NCI-H187 (cell line): ENCODE measurements at places on chromosomes 3 and 15.

DNA sequence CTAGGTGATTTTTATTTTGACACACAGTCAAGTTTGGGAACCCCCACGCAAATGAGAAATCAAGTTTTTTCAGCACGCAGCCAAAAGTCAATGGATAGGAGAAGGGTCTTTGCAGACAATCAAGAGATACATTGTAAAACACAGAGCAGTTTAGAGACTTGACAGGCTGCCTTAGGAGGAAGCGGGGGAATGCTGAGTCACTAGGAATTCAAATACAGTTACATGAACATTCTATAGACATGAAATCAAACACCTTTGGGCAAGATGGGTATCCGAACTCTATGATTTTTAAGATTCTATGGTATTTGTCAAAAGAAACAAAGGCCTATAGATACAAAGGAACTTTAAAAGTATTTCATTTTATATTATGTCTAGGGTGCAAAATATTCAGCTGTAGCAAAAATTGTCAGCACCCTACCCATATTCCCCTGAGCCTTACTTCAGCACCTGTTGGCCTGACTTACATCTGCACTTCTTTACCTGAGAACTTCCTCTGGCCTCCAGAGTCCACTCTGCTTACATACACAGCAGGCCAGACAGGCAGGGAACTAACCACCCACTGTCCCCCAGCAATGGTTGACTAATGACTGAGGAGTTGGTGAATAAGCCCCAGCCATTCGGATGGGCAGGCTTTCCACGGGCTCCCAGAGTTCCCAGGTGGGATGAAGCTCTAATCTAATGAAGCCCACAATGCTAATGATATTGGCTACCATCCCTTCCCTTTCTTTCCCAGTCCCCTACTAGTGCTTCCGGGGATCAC lies 289.3 kb upstream of the RORA start:
- no peak for DNase-seq

- DNase-seq, result no peak
Observed at GRCh38 chr3:170180079-170180907, 1.2 kb downstream of the PHC3 start.

GRCh38 chr3:107660306-107660976 lies 137.7 kb downstream of the BBX start:
- DNase-seq, result no peak

- DNase-seq, result no peak
Observed at GRCh38 chr3:155609586-155609985, 135.3 kb downstream of the PLCH1 start.

- DNase-seq, result no peak
Observed at GRCh38 chr3:9700536-9700935, 3.1 kb upstream of the CPNE9 start.

DNA sequence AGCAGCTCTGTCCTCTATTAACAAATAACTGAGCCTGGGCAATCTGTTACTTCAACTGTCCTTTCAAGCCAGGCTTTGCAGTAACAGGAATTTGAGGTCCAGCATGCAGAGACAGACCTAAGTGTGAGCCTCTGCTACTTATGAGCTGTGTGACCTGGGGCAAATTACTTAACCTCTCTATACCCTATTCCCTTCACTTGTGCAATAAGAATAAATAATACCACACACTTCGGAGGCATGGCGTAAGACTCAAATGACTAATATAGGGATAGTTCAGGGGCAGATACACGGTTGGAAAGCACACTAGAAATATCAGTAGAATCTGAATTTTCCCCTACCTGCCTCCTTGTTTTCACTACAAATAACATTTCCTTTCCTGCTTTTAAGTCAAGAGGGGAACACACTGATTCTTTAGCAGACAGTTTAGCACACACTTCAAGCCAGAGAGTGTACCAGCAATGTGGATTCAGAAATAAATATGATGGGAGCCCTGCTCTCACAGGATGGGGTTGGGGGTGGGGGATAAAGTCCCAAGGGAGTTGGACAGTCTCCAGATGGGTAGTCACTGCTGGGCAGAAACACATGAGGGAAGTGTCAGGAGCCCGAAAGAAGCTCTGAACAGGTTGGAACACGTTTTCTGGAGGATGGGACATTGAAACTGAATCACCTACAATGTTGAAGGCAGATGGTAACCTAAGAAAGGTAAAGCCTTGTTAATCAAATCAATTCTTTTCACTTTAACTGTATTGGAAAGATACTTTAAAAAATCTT lies 61.8 kb upstream of the RBP1 start:
- no peak for DNase-seq

GRCh38 chr15:25882466-25882865 lies 19.3 kb upstream of the ATP10A start:
- DNase-seq, result no peak

DNA sequence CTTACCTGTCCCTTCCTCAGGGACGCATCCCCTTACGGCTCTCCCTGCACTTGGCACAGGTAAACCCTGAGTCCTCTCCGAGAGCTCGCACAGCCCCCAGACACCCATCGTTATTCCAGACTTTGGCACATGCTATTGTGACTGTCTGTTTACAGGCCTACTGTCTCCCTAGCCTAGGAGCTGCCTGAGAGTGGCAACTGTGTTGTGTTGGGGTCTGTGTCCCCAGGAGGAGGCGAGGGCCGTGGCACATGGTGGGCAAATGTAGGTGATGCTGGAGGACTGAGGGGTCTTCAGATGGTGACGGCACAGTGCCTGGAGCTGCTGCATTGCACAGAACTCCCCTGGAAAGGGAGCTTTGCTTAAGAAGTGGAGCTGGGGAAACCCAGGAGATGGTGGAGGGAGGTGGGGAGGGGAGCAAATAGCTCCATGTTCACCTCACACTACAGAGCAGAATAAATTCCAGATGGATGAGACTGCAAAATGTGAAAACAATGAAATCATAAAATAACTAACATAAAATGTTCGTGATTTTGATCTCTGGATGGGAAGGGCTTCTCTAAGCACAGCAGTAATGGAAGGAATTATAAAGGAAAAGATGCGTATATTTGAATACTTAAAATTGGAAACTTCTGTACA lies 96.5 kb downstream of the SMAD6 start:
- no peak for DNase-seq

- no peak for DNase-seq
Observed at GRCh38 chr3:192958219-192958872, 40.7 kb upstream of the MB21D2 start.

GRCh38 chr15:72222393-72222792 lies 8.6 kb downstream of the PKM start:
- no peak for DNase-seq

DNA sequence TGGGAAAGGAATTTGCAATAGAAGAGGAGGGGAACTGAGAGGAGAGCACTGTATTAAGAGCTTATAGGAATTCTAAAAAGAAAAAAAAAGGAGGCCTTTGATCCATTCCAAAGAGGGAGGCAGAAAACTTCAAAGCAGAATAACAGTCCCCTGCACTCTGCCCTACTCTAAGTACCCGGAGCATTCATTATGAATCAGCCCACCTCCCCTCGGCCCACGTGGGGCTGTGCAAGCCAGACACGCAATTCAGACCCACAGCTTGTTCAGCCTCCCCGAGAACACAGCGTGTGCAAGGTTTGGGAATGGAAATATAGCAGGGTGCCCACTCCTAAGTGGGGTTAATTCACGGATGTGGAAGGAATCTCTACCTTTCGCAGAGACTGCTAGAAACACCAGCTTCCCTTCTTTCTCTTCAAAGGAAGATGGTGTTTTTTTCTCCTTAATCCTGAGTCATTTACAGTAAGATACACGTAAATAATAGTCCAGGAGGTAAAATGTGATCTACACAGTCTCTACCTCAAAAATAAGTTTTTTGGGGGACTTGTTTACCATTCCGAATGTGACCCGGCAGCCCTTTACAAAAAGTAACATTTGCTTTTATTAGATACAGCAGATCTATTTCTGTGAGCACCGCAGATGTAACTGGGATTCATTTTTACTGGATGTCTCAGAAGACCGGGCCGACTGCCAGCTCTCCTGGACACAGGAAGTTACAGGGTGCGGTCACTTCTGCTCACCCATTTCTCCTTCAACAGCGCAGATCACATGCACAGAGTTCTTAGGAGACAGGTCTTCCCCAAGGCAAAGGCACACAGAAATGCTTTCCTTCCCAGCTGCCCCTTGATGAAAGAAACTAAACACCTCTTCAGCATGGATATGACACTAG lies 768.5 kb upstream of the CFAP20DC start:
- no peak for DNase-seq

GRCh38 chr3:149377408-149378364 lies at the start of gene TM4SF1:
TSS of gene TM4SF1 (minus strand) at chr3:149377649. CDS start at chr3:149377547, 102 bp downstream.
- no peak for DNase-seq

DNA sequence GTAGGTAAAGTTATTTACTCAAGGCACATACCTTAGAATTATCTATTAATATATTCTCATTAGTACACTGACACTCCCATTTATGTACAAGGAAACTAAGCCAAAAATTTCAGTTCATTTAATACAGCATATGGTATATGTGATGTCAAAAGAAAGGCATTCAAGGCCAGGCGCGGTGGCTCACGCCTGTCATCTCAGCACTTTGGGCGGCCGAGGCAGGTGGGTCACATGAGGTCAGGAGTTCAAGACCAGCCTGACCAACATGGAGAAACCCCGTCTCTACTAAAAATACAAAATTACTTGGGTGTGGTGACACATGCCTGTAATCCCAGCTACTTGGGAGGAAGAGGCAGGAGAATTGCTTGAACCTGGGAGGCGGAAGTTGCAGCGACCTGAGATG lies 435.2 kb downstream of the GBE1 start:
- DNase-seq, result no peak

- no peak for DNase-seq
Observed at GRCh38 chr15:90872486-90873184, 4.2 kb downstream of the FURIN start.

DNA sequence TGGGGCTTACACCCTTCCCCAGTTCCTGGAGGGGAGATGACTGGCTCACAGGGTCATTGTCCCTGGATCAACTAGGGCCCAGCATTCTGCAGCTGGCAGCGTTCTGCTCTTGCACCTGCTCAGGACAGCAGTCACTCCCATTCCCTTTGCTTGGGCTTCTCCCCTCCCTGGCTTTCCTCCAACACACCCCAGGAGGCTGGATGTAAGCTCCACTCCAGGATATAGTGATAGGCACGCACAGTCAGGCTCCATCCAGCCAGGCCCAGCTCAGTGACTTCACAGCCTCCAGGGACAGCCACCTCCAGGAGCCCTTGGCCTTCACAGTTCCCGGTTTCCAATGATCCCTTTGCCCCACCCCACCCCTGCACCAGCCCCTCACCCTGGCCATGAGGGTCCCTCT lies 1.9 kb downstream of the SPTBN5 start:
- DNase-seq, result peak; percentile 52

GRCh38 chr3:65983100-65983499 lies 55.6 kb downstream of the MAGI1 start:
- DNase-seq, result no peak

DNA sequence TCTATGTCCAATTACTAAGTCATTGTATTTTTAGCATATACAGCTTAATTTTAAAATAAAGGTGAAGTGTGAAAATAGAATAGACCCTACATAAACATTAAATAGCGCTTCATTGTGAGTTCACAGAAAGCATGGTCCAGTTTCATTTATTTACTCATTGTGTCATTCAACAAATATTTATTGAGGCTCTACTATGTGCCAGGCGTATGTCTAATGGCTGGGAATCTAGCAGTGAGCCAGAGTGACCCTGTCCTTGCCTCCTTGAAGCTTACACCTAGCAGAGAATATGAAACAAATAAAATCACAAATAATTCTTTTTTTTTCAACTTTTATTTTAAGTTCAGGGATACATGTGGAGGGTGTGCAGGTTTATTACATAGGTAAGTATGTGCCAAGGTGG lies 161.7 kb downstream of the CFAP20DC start:
- no peak for DNase-seq

- no peak for DNase-seq
Observed at GRCh38 chr3:168384990-168385389, 289.3 kb upstream of the GOLIM4 start.

DNA sequence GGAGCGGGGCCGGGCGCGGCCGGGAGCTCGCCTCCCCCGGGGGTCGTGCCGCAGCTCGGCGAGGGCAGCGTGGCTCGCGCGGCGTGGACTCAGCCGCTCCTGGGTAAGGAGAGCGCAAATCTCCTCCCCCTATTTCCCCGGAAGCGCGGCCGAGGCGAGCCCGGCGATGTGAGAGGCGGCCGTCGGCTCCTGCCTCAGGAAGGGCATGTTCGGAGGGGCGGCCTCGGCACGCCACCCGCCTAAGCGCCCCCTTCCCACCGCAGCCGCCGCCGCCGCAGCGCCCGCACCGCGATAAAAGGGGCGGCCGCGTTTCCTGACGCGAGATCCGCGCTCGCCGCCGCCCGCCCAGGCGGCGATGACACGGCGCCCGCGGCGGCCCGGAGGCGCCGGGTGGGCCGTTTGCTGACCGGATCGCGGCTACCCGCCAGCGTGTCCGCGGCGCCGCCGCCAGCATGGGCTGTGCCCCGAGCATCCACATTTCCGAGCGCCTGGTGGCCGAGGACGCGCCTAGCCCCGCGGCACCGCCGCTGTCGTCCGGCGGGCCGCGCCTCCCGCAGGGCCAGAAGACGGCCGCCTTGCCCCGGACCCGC lies at the start of gene PDE8A:
Gene PDE8A, plus strand, starts transcription at position 146 of the 590 bp plus-strand sequence. Its CDS starts 307 bp downstream, at position 453.
- no peak for DNase-seq

DNA sequence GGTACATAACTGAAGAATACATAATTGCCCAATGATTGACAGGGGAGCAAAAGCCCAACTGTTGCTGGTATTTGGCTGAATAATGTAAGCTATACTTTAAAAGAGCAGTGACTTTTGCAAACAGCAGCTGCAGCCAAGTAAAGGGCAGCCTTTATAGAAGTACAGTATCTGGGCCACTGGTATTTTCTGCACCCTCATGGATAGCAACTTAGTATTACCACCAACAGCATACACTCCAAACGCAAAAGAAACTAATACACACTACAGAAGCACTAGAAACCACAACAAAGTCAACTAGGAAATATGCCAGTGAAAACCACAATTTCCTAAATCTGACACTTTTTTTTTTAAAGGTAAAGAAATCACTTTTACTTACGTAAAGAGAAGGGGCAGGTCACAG lies 206.1 kb downstream of the TIGIT start:
- DNase-seq, result no peak

DNA sequence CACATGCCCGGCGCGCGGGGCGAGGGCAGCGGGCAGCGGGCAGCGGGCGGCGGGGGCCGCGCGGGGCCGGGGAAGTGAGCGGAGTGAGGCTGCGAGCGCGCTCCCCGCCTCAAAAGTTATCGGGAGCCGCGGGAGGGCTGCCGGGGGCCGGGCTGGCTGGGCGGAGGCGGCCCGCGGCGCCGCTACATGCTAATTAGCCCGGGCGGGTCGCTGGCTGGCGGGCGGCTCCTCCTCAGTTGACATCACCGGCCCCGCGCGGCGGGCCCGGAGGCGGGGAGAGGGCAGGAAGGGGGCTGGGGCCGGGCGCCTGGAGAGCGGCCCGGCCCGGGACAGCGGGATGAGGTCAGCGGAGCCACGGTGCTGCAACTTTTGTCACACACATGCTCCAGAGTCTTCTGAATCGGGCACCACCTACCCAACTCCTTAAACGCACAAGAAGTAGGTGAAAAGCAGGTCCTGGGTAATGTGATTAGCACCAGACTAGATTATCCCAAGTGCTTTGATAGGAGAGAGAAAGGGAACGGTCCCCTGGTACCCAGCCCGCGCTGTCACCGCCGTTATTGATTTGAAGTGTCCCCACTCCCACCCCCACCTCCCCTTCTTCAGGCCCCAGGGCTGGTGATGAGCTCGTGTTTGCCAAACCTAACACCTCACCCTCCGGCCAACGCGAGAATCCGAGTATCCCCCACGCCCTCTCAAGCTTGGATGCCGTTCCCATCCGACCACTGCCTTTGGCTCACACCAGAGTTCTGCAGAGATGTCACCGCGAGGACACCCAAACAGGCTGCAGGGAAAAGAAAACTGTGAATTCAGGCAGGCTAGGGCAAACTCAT lies at the start of gene HEG1:
Gene HEG1, minus strand, starts transcription at position 85 of the 833 bp plus-strand sequence. CDS start 107 bp downstream, outside the sequence.
- no peak for DNase-seq
